Thoracic aorta (tissue), 2 donors: ENCODE measurements at places on chromosomes 2 and 18. TPM values are rescaled to one million over a fixed set of nuclear protein-coding genes. Genes with fewer than 3 reads are reported as not detected.

RBM44 gene
- 1.6 TPM for total RNA-seq

- no peaks in the 10 kb centered on the region for H3K36me3 ChIP-seq
- H3K27ac ChIP-seq, result no peak overlapping the region
- no peak for DNase-seq
- H3K4me3 ChIP-seq, result no peak overlapping the region
- H3K4me1 ChIP-seq, result no peaks in the 10 kb centered on the region
Observed at GRCh38 chr2:100141906-100142305, 484 bp downstream of the AFF3 start.

DNA sequence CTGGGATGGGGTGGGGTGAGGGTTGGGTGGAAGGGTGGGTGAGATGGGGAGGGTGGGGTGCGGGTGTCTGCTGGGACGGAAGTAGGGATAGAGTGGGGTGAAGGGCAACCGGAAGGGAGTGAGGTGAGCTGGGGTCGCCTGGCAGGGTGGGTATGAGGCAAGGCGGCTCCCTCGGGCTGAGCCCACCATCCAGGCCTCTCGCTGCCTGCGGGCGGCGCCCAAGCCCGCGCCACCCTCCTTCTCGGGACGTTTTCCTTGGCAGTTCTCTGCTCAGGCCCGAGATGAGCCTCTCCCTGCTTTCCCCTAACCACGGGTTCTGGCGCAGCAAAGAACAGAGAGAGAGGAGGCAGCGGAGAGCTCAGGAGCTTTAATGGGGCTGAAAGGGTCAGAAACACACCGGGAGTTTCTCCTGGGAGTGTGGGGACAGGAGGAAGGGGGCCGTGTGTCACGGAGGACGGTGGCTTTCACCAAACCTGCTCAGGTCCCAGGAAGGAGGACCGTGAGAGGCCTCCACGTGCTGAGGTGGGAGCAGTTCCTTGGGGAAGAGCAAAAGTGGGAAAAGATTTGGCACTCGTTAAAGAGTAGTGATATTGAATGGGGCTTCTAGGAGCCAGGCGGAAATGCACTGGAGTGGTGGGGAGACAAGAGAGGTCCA, 4.1 kb downstream of the FEV start:
- peak overlapping the region; percentile 68 for H3K4me3 ChIP-seq
- H3K36me3 ChIP-seq, result no peaks in the 10 kb centered on the region
- peaks cover 17% of the 10 kb centered on the region for H3K27me3 ChIP-seq
- H3K4me1 ChIP-seq, result peaks cover 37% of the 10 kb centered on the region

DNA sequence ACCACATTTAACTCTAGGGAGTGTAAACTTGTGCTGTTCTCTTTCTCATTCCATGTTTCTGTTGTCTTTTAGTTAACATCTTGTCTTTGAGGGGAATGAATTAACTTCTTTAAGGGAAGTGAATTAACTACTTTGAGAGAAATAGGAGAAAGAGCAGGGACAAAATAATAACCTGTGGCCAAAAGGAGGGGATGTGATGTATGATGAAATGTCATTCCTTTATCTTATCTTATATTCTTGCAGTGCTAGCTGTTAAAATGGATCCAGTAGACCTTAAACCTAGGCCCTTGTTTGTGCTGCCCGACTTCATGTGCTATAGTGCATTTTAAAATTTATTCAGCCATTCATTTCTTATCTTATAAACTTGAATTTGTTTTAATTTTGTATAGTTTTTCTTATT, 18.4 kb downstream of the ABI2 start:
- H3K27me3 ChIP-seq, result no peaks in the 10 kb centered on the region
- H3K27ac ChIP-seq, result no peak overlapping the region
- H3K36me3 ChIP-seq, result no peaks in the 10 kb centered on the region
- no peak for DNase-seq
- H3K4me3 ChIP-seq, result no peak overlapping the region

DNA sequence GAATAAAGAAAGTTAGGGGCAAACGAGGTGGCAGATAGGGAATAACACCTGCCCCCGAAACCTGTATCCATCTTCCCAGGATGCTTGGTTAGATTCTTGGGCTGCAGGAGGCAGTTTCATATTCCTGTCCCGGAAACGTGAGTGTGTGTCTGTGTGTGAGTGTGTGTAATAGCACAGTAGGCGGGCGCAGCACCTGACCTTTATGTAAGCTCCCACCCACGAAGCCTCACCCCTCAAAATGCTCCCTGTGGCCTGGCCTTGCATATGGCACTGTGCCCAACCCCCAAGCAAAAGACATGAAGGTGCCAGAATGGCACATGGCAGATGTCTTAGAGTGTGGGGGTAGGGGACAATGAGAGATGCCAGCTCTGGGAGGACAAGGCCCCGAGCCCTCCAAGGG, 48.9 kb downstream of the EFR3B start:
- H3K27ac ChIP-seq, result no peak overlapping the region
- no peaks in the 10 kb centered on the region for H3K36me3 ChIP-seq
- DNase-seq, result no peak

DNA sequence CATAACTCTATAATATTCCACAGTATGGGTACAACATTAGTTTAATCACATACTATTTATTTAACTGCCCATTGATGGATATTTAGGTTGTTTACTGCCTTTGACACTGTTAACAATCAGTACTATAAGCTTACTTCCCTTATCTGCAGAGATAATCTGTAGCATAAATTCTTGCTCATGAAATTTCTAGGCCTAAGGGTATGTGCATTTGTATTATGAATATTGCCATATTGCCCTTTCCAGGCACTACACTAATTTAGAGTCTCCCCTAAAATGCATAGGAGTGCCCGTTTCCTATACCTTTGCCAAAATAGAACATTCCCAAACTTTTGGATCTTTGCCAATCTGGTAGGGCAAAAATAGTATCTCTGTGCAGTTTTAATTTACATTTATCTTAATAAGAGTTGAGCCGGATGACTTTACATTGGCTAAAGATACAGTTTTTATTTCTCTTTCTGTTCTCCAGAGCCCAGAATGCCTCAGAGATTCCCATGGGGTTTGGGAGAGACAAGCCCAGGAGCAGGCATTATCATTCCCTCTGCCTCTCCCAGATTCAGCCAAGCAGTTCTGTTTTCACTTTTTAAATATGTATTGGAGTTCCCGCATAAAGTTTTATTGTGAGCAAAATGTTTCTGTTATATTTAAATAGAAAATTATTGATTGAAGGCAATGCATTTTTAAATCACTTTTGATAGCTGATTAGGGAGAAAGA, 102.8 kb downstream of the CAPN13 start:
- no peak overlapping the region for H3K27ac ChIP-seq
- no peak overlapping the region for H3K4me3 ChIP-seq
- no peaks in the 10 kb centered on the region for H3K27me3 ChIP-seq
- peaks cover 40% of the 10 kb centered on the region for H3K4me1 ChIP-seq
- no peaks in the 10 kb centered on the region for H3K36me3 ChIP-seq

LRRC30 gene
- total RNA-seq, result not detected

UGT1A5 gene
- not detected for total RNA-seq

ST8SIA5 gene
- 0.14 TPM for total RNA-seq

DNA sequence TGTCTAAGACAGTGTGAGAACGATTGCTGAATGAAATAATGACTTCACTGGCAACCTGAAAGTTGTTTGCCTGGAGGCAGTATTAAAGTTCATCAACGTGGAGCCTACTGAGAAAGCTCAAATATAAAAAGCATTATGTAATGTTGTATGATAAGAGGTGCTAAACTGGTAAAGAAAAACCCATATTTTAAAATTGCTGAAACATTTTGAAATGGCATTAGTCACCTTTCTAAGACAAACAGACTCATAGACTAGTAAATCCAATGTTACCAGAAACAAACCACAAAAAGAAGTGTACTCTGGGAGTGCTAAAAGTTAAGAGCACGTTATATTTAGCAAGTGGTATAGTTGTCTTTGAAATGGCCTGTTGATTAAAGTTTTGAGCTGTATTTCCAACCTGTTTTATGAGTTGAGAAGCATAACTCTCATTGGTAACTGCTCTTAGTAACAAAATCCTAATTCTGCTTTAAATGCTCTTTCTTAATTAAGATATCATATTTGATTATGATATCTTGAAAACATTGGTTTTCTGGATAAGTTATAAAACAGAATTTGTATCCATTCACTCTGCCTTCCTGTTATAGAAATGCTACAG, 62.7 kb downstream of the CYP1B1 start:
- no peaks in the 10 kb centered on the region for H3K27me3 ChIP-seq
- no peak overlapping the region for H3K27ac ChIP-seq
- no peak overlapping the region for H3K4me3 ChIP-seq
- H3K4me1 ChIP-seq, result no peaks in the 10 kb centered on the region
- no peaks in the 10 kb centered on the region for H3K36me3 ChIP-seq

DNA sequence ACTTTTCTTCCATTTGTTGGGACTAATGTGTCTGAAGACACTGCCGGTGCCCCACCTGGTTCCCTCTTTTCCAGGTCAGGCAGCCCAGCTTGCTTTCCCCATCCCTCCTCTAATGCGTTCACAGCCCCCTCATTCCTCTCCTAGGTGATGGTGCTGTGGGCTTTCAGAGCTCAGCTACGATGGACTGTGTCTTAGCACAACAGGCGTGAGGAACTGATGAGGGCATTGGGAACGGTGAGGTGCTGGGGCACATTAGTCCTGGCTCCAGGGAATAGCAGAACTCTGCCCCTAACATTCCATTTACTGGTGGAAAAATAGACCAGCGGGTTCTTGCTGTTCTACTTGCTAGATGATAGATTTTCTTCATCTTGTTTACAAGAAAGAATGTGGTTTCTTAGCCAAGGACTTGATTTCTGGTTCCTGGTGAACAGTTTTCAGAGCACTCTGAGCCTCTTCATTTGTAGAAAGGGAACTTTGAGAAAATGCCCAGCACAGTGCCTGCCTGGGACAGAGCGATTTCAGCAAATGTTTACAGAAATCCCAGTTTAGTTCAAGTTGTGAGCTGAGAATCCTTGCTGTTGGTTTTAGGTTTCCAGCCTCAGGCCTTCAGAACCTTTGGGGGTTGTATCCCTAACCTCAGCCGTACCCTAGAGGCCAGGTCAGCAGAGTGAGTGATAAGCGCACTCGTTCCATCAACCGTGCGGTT, 42.5 kb downstream of the LDLRAD4 start:
- H3K27me3 ChIP-seq, result no peaks in the 10 kb centered on the region
- H3K4me3 ChIP-seq, result peak overlapping the region; percentile 43
- peak overlapping the region; percentile 91 for H3K27ac ChIP-seq
- H3K4me1 ChIP-seq, result peaks cover 45% of the 10 kb centered on the region
- DNase-seq, result no peak

DNA sequence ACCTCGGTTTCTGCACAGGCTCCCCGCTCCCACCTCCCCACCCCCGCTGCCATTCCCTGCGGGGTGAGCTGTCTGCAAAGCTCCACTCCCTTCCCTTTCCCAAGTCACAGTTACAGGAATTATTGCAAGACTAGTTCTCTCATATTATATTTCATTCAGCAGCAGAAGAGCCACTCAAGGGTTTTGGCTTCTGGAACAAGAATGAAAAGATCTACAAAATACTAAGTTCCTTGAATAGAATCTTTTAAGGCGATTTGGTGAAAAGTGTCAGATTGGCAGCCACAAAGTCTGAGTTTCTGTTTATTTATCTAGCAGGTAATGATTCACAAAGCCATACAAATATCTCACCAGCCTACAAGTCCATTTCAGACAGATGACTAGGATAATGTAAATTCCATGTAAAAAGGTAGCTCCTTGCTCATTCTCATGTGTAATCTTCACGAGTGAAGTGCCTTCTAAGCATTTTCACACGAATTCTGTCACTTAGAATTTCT, 221.9 kb upstream of the RBBP8 start:
- DNase-seq, result peak; percentile 23
- H3K27me3 ChIP-seq, result no peaks in the 10 kb centered on the region
- peaks cover 37% of the 10 kb centered on the region for H3K4me1 ChIP-seq
- H3K4me3 ChIP-seq, result peak overlapping the region; percentile 77
- H3K36me3 ChIP-seq, result no peaks in the 10 kb centered on the region

DNA sequence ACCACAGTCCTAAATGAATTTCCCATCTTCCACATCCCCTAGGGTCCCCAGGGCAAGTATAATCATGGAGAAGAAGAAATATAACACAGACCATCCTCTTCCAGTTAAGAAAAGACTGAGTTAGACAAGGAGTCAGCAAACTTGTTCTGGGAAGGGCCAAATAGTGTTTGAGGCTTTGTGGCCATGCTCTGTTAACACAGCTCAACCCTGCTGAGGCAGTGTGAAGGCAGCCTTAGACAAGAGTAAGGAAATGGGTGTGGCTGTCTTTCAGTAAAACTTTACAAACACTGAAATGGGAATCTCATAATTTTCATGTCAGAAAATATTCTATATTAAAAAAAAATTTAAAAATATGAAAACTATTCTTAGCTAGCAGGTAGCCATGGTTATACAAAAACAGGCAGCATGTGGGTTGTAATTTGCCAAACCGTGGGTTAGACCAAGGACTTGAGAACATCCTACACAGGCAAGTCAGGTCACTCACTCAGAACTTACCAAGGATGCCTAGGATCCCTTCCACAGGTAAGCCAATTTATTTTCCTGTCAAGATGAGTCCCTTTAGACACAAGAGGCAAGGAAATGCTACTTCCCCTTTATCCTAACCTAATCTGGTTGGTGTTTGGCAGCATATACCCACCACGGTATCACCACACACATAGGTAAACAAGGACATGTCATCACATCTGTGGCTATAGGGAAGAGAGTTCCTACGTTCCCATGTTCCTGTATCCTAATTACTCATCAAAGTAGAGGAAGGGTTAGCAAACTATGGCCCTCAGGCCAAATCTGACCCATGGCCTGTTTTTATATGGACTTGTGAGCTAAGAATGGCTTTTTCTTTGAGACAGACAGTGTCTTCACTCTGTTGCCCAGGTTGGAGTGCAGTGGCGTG, 31.9 kb downstream of the C2orf74 start:
- no peak for DNase-seq
- H3K4me3 ChIP-seq, result no peak overlapping the region
- peak overlapping the region; percentile 30 for H3K27ac ChIP-seq

DNA sequence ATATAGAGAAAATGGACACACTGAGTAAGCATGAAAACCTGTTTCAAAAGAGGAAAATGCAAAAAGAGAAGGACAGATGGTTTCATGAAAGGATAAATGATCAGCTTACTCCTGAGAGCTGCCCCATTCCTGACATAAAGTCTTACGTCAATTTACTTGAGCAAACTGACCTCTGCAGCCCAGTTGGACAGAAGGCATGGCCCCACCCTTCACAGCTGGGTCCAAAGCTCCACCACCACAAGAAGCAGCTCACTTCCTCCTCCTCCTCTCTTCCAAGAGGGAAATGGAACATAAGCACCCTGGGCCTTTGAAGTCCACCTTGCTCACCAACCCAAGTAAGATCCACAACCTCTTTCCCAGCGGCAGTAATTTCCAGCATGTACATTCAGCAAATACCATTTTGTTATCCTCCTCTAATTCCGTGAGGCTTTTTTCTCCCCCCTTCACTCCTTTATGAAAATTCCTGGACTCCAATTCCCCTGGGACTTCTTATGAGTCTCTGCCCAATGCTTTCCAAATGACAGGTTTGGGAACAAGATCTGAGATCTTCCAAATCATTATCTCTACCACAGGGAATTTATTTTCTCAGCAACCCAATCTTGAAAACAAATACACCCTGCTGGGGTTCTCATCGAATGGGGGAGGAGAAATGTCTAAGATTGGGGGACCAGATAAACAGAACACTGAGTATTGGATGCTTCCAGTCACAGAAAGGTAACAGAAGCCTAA, 10.1 kb downstream of the COL4A4 start:
- no peak overlapping the region for H3K27ac ChIP-seq
- no peaks in the 10 kb centered on the region for H3K27me3 ChIP-seq
- DNase-seq, result no peak
- H3K4me3 ChIP-seq, result no peak overlapping the region
- H3K36me3 ChIP-seq, result no peaks in the 10 kb centered on the region
